ENCODE measurements at places on chromosomes 7 and 10. TPM values are rescaled to one million over a fixed set of nuclear protein-coding genes. Genes with fewer than 3 reads are reported as not detected.

The CLDN4 gene
- total RNA-seq: 13.7 TPM

The NEURL1 gene
- total RNA-seq: 1.5 TPM

The C7orf33 gene
- total RNA-seq: not detected

The ZNF804B gene
- total RNA-seq: not detected

The MSMB gene
- total RNA-seq: not detected

The NODAL gene
- 0.43 TPM for total RNA-seq

The PRLHR gene
- total RNA-seq: not detected

The NFE2L3 gene
- 49.0 TPM for total RNA-seq

The FBXO24 gene
- total RNA-seq: 0.52 TPM

GRCh38 chr7:38306914-38307313 is 33.5 kb upstream of the TARP start:
- DNase-seq: no peak

DNA sequence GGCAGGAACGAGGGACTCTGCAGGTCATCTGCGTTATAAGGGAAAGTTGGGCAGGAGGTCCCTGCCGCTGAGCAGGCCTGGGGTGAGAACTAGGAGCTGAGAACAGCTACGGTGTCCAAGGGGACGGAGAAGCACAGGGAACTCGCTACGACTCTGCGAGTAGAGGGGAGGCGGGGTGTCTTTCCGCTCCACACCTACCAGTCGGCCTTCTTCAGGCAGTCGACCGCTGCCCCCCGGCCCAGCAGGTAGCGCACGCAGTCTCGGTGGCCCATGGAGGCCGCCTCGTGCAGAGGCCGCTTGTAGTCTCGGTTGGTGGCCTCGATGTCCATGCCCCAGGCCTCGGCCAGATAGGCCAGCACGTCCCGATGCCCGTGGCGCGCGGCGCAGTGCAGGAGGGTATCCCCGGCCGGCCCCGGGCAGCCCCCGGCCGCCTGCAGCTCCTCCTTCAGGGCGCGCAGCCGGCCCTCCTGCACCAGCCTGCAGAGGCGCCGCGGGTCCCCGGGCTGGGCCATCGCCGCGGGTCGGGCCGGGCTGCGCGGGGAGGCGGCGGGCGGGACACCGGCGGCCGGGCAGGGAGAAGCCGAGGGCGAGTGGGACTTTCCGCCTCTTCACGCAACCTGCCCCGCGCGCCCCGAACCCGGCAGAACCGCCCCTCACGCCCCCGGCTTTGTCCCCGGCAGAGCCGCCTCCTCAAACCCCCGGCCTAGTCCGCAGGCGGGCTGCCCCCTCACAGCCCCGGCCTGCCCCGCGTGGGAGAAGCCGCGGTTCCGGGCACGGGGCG is 660 bp downstream of the ANKRD16 start:
- DNase-seq: peak; percentile 21

GRCh38 chr10:58651040-58651439 is 138.4 kb downstream of the BICC1 start:
- peak; percentile 85 for DNase-seq

DNA sequence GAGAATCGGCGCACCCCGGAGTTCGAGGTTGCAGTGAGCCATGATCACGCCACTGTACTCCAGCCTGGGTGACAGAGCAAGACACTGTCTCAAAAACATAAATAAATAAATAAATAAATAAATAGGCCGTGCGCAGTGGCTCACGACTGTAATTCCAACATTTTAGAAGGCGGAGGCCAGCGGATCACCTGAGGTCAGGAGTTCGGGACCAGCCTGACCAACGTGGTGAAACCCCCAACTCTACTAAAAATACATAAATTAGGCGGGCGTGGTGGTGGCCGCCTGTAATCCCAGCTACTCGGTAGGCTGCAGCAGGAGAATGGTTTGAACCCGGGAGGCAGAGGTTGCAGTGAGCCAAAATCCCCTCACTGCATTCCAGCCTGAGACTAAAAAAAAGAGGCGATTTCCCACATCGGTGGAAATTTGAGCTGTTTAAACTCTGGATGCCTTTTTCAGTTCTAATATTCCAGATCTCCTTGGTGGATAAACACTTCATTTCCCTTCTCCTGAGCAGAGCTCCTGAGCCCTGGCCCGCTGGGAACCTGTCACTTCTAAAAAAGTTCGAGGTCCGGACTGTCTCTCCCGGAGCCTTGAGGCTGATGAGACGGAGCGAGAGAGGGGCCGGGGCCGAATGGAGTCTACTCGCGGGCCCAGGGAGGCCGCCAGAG is 2.0 kb upstream of the NFKB2 start:
- no peak for DNase-seq

DNA sequence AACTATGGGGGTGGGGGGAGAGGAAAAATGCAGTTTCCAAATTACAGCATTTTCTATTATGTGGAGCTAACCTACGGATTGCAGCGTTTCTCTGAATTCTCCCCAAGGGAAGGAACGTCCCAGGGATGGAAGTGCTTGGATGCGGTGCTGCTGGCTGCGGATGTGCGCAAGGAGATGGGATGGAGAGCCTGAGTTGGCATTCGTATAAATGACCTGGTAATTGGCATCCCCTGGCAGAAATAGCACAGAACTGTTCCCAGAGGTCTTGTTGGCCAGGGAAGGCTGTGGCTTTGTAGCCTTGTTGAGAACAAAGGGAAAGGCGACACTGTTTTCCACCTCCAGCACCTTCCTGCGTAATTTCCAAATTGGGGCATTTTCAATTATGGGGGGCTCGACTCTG is 2.7 kb downstream of the ORAI2 start:
- no peak for DNase-seq

DNA sequence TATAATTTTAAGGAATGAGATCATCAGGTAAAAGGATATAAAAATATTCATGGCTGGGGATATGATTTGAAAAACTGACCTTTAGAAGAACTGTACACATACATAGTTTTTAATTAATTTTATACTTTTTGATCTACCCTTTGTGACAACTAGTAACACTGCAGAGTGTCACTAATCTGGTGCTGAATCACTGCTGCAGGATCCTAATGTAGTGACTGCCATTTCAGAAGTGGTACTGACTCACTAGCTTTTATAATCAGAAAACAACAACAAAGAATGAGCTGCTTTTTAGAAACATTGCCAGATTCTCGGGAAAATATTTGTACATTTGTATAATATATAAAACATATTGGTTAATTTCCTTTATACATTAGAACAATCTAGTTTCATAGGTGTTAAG is 110.4 kb downstream of the HIPK2 start:
- no peak for DNase-seq

- no peak for DNase-seq
Observed at GRCh38 chr7:105413887-105414437, 25.2 kb upstream of the SRPK2 start.

DNA sequence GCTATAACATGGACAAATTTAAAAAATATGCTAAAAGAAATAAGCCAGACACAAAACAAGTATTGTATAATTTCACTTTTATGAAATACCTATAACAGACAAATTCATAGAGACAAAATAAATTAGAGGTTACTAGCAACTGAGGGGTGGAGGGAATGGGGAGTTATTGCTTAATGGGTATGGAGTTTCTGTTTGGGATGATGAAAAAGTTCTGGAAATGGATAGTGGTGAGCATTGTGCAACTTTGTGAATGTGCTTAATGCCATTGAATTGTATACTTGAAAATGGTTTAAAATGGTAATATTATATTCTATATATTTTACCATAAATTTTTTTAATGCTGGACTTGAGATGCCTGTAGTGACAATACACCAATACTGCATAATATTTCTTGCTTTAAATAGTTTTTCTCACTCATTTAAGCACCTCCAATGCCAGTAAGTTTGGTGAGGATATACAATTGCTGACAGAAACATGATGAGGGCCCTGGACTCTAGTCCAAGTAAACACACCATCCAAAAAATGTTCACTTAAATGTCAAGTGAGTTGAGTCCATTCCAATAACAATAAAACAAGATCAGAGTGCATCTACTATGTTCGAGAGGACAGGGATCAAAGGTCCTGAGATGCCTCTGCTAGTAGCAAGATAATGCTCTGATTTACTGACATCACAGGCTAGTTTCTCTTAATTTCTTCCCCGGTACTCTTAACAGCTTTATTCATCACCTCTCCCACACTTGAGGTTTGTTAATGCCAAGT is 71.9 kb downstream of the NT5C2 start:
- DNase-seq: no peak

GRCh38 chr7:30880125-30880720 is 31.4 kb upstream of the AQP1 start:
- DNase-seq: no peak

DNA sequence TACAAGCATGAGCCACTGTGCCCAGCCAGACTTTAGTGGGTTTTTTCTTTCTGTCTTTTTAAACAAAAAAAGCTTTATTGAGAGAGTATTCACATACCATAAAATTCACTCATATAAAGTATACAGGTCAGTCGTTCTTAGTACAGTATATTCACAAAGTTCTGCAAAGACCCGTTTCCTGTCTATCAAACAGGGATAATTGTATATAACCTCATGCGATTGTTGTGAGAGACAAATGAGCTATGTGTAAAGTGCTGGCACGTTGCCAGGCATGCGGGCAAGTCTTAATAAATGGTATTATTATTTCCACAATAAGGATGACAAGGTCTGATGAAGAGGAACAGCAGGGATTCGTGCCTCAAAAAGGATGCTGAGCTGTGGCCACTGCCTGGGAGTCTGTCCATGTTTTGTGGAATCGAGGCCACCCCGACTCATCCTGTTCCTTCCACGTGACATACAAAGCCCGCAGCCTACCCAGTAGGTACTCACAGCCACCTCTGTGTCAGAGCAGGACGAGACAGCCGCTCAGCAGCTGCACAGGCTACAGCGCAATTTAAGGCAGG is 51.6 kb downstream of the SMKR1 start:
- DNase-seq: peak; percentile 42

GRCh38 chr10:1132584-1132983 is 76.4 kb downstream of the WDR37 start:
- no peak for DNase-seq

GRCh38 chr10:110094786-110095185 is 87.0 kb downstream of the ADD3 start:
- DNase-seq: no peak
